CD4-positive, alpha-beta T cell treated with Interleukin-17A for 1 hour (primary cell): ENCODE measurements at places on chromosomes 7 and 10.

DNA sequence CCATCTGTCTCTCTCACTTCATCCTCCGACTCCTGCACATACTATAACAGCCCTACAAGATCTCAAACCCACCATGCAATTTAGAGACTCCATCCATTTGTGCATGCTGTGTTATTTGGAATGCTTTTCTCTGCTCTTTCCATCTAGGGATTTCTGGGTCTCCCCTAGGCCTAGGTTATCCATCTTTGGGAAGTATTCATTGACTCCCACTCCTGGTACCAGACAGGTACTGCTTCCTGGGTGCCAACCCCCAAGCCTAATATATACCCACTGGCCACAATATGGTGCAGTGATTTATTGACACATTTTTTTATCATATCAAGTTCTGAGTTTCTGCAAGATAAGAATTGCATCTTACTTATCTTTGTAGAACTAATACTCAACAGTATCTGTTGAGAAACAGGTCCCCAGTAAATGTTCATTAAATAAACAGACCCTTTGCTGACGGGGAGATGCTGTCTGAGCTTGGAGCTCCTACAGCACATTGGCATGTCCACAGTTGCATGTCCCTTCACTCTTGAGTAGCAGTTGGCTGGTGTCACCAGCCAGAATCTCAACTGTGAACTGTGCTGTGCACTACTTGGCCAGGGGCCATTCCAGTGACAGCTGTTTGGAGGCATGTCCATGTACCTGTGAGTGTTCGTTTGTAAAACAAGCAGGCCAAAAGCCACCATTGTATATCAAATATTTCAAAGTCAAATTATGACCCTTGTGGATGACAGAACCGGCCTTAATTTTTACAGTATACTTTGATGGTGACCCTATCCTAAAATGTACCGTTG, 223.3 kb upstream of the NFE2L3 start:
- no peak for DNase-seq

- DNase-seq: no peak
These were observed 92.5 kb downstream of the EZH2 start for GRCh38 chr7:148791546-148791945.

- no peak for DNase-seq
These were observed 932.1 kb upstream of the C7orf33 start for GRCh38 chr7:147658392-147658967.

GRCh38 chr10:8073691-8074416, 19.4 kb downstream of the GATA3 start:
- DNase-seq: no peak

DNA sequence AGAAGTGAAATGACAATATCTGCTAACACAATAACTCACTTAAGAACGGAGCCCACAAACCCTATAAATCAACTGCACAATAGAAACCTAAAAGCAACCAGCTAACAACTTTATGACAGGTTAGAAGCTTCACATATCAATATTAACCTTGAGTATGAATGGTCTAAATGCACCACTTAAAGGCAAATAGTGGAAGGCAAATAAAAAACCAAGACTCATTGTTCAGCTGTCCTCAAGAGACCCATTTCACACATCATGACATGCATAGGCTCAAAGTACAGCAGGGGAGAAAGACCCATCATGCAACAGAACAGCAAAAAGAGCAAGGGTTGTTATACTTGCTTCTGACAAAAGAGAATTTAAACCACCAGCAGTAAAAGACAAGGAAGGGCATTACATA, 46.8 kb downstream of the CDC14C start:
- no peak for DNase-seq

GRCh38 chr10:98302741-98303365, 34.9 kb upstream of the LOXL4 start:
- DNase-seq: no peak

DNA sequence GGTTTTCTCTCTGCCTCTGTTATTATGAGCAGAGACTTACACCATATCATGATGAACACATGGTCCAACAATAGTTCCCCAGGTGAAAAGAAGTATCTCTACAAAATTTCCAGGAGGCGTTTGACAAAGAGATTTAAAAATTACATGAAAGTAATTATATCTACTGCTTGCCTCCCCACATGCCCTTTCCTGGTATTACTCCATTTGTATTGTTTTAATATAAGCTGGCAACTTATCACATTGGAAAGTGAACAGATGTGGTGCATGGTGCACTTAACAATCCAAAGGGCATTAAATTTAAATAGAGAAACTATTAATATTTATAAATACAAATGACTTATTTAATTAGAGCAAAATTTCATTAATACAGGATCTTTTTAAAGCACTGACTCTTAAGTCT, 638.2 kb downstream of the ANKRD7 start:
- no peak for DNase-seq

- no peak for DNase-seq
These were observed 4.9 kb downstream of the ACADSB start for GRCh38 chr10:123013456-123014419.
